ENCODE measurements at places on chromosomes 16 and 17.

DNA sequence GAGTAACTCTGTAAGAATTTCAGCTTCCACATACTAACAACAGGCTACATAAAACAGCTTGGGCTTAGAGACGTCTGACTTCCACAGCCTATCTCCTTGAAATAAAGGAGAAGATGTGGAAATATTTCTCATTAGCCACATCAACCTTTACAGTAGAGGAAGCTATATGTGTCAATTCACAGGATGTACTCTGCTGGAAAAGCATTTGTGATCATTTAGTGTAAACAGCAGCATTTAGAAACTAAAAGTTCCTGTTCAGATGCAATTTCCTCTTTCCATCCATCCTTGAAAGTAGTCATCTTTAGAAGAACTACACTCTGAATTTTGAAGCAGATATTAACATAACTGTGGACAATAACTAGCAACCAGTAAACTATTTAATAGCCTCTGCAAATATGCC is 46.2 kb downstream of the XPO6 start:
- no peak for DNase-seq

- no peak for DNase-seq
These were observed 226.6 kb upstream of the ASIC2 start for GRCh38 chr17:33519692-33520091.

DNA sequence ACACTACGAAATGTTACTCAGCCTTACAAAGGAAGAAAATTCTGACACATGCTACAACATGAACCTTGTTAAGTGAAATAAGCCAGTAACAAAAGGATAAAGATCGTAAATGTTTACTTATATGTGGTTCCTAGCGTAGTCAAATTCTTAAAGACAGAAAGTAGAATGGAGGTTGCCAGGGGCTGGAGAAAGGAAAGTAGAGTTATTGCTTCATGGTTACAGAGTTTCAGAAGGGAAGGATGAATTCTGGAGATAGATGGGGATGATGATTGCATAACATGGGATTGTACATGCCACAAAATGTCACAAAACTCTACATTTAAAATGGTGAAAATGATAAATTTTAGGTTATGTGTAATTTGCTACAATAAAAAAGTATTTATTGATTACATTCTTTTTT is 103.8 kb downstream of the CHD9NB start:
- no peak for DNase-seq

- no peak for DNase-seq
These were observed 29.6 kb upstream of the MMD start for GRCh38 chr17:55451203-55451641.

DNA sequence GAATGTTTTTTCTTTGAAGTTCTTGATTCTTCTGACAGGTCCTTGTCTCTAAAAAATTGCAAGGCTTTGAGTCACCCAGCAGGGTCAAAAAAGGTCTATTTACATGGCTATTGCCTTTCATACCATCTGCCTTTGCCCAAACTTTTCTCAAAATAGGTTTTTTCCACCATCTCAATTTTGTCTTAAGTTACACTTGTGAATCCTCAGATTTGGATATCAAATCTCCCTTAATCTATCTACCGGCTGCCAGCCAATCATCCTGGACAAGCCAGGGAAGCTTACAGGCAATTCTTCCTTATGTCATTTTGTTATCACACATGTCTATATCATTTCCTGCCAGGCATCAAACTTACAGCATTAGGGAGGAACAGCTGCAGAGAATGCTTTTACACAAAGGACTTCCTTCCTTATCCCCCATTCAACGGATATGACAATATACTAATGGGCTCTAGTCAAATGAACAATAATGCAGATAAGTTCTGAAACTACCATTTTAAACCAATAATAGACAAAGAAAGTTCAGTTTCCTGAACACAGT is 104.1 kb upstream of the CORO6 start:
- DNase-seq, result no peak

DNA sequence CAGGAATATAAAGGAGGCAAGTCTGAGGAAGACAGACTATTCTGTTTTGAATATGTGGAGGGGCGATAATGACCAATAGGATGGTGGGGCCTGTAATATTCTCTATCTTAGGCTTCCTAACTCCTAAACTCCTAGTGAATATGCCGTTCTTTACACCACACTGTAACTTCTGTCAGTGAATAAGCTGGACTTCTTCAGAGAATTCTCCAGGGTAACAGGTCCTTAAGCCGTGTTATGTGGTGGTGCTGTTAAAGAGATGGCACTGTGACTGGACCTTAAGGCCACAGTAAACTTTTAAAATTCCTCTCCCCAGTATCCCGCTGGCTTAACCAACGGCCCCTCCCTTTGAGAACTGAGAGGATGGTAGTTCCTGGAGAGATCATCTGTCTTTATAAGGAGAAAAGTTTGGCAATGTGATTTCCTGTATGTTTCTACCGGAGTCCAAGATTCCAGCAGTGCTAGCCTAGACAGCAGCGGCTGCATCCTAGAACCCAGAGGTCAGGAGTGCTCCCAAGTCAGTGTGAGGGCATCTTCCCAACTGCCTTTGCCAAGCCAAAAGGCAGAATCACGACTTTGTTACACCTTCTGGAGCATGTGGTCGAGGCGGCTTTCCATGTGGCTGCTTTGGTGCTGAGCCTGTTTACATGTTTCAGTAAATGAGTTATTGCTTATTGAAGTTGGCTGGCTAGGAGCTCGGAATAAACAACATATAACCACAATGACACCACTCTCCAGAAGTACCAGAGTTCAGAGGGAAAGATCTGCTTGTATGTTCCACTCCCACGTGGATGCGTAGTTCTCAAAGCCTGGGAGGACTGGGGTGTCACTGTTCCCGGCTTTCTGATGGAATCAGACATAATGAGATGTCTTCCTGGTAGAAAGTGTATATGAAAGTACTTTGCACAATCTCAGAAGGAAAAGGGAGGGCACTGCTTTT is 41.0 kb downstream of the TUBD1 start:
- no peak for DNase-seq

GRCh38 chr17:62775876-62776275 is 32.2 kb downstream of the MARCHF10 start:
- DNase-seq, result no peak

- DNase-seq, result no peak
These were observed 42.9 kb downstream of the GAS7 start for GRCh38 chr17:10155371-10156076.

DNA sequence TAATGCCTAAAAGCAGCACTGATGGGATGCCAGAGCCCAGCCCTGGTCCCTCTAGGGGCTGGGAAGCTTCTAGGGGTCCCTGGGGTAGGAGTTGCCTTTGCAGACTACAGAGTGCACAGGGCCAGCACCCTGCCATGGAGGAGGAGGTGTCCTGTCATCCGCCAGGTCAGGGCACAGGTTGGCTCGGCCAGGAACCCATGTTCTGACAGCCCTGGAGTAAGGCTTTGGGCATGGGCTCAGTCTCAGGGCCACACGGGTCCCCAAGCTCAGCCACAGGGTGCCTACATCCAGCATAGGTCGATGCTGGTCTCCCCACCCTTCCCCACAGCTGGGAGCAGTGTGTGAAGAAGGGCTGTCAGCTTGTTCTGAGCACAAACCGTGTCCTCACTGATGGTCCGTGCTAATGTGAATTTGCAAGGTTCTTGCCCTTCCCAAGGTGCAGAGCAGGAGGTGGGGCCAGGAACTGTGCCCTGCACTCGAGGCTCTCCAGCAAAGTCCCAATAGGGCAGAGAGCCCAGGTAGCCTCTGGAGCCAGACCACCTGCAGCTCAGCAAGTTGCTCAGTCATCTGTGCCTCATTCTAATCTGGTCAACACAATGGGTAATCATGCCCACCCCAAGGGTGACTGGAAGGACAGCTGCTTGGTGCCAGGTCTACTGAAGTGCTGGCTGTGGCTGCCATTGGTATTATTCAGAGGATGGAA is 72.8 kb downstream of the AMFR start:
- DNase-seq, result no peak

DNA sequence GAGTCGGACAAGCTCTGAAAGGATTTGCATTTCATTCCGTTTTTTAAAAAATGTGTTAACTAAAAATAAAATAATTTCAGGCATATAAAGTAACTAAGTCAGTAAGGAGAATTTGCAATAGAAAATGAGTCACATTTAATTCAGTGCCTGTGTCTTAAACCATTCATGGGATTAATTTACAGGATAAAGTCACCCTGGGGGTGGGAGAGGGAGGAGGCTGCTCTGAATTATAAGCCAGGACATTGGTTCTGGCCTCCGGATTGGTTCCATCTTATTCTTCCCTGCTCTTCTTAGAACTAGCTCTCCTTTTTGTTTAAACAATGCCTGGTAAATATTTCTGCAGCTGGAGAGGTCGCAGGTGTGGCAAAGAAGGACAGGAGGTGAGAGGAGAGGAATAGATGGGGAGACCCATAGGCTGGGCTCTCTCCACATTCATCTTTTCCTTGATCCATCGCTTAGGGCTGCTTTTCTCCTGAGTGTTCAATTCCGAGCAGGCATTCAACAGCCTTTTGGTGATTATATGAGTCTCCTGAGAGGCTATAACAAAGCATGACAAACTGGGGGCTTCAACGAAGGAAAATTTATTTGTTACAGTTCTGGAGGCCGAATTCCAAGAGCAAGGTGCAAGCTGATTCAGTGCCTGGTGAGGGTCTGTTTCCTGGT is 319.2 kb downstream of the PHKB start:
- no peak for DNase-seq

- no peak for DNase-seq
These were observed 199.4 kb downstream of the PHKB start for GRCh38 chr16:47660540-47660939.

- no peak for DNase-seq
These were observed 220.8 kb upstream of the MON1B start for GRCh38 chr16:76970087-76970744.

GRCh38 chr17:11363565-11364117 is 122.6 kb downstream of the SHISA6 start:
- DNase-seq, result no peak

DNA sequence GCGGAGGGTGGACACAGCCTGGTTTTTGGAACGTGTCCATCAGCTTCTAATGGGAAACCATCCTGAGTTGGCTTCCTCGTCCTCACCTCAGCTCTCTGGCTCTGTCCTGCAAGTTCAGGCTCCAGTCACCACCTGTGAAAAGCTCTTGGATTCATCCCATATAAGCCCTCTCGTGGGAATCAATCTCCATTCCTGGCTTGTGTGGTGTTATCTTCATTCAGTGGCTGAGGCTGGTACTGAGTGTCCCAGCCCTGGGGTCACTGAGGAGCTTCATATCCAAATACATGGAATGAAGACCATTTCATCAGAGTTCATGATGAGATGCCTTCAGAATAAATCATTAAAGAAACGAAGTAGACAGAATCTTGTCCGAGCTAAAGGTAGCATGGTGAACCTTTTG is 189.2 kb downstream of the RBFOX1 start:
- DNase-seq, result no peak

GRCh38 chr17:34823023-34823422 is 138.2 kb downstream of the CCT6B start:
- no peak for DNase-seq

DNA sequence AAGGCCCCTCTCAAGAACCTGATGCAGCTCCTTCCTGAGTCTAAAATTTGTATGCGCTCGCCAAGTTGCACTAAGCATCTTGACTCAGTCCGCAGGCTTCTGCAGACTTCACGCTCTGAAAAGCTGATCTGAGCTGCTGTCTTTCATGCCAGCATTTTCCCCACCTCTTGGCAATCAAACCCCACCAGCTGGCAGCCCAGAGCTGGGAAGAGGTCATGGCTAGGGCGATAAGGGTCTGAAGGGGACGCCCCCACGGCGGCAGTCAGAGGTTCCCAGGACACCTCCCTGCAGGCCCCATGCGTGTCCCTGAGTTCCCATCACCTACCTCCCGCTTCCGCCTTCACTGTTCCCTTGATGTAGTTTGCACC is 5.1 kb upstream of the UNC13D start:
- peak; percentile 72 for DNase-seq

DNA sequence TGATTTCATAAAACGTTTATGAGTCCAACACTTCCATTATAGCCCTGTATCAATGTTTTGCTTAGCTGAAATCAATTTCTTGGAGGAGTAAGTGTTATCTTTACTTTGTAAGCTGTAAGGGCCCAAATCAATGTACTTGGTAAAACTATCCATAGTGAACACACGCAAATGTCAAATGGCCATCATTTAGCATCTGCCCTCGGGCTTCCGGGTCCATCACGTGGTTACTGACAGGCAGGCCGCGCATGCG is 687 bp upstream of the NARF start:
- no peak for DNase-seq

GRCh38 chr17:53249036-53249435 is 573.7 kb upstream of the KIF2B start:
- DNase-seq, result no peak

DNA sequence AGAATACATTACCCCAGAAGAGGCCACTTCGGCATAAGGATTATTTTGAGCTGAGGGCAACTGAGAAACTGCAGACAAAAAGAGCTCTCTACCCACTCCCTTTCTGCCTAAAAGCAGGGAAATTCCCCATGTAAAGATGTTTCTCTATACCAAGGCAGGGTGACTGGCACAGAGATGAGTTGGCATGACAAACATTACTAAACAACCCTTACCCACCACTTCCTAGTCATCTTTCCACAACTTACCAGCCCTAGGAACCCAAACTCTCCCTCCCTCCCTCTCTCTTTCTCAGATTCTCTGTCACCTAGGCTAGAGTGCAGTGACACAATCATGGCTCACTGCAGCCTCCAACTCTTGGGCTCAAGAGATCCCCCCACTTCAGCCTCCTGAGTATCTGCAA is 68.6 kb downstream of the EMP2 start:
- no peak for DNase-seq

DNA sequence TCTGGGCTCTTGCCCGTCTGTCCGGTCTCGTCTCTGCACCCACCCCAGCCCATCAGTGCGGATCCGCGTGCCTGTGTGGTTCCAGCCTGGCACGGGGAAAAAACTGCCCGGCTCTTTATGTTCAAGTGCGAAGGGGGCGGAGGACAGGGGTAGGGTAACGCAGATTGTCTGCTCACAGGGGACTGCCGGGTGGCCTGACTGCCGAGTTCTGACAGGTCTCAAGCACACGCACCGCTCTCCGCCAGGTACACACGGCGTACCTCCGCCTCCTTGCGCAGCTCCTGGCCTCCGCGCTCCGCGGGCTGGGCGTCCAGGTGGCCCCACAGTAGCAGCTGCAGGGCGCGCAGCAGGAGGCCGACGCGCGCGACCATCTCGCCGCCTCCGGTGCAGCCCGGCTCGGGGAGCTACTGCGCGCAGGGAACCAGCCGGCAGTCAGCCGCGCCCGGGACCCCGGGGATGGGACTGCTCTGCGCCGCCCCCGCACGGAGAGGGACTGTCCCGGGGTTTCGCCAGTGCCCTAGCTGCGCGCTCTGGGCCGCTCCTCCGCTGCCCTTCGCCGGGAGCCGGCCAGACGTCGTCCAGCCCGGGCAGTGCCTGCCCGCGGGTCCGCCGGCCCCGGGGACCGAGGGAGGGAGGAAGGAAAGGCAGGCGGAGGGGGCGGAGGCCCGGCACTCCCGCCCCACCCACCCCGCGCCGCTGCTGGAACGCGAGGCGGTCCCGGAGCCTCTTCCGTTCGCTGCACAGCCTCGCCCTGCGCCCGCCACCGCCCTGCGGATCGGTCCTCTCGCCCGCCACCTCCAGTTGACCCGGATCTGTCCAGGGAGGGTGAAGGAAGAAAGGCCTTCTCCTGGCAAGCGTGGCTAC is at the start of gene MMP28:
Gene MMP28 (minus strand): TSS at position 635 of the 864 bp plus-strand sequence. CDS start 264 bp downstream, at position 371.
- no peak for DNase-seq

Data from NCI-H446 treated with DMSO at 0.1 percent for 48 hours (cell line).